Stimulated activated CD8-positive, alpha-beta memory T cell treated with anti-CD3 and anti-CD28 coated beads, Interleukin-15, amount 100 ng/mL, for 1 hour (primary cell): ENCODE measurements at places on chromosomes 16 and 17.

DNA sequence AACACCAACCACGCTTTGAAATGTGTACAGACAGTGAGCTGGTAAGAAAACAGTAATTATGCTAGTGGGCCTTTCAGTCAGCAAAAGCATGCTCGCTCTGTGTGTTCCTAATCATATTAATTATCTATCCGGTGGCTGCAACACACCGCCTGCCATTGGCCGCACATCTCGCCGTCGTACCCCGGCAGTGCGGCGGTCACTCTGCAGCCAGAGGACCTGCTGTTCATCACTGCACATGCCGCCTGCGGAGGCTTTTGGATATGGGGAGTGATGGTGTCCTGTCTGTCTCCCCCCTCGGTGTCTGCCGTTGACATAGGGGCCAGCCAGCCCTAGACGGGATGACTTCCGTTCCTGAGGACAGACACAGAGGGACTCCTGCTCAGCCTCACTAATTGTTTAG, 68.5 kb downstream of the RPA1 start:
- no peak for DNase-seq

DNA sequence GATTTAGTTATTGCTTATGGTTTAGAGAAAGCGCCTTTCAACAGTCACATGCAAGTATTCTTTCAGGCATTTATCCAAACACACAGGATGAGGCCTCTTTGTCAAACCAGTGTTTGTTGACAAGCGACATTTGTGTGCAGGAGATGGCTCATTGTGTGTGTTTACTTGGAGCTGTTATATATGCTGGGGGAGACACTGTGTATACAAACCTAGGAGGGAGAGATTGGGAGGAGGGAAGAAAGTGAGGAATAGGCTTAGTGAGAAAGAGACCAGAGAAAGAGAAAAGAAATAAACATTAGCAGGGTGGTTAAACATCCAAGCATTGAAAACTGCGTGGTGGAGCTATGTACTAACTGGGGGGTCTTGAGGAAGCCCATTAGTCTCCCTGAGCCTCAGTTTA, 437.6 kb downstream of the MAF start:
- no peak for DNase-seq

GRCh38 chr17:65966072-65966695, 225.7 kb downstream of the CEP112 start:
- DNase-seq, result no peak

DNA sequence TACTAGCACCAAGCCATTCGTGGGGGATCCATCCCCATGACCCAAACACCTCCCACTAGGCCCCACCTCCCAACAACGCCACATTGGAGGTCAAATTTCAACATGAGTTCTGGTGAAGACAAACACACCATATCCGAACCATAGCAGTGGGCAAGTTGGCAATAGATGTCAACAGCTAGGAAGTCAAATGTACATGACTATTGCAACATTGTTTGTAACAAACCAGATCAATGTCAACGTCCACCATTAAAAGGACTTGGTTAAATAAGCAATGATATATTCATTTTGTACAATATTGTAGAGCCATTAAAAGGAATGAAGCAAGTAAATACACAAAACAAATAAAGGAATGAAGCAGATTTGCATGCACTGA, 26.5 kb upstream of the CIITA start:
- DNase-seq, result no peak

GRCh38 chr17:33500151-33500550, 207.1 kb upstream of the ASIC2 start:
- DNase-seq, result no peak

GRCh38 chr16:4205971-4206370, 35.9 kb downstream of the SRL start:
- no peak for DNase-seq

- no peak for DNase-seq
Measured at GRCh38 chr17:14557480-14557879, 256.6 kb downstream of the HS3ST3B1 start.

DNA sequence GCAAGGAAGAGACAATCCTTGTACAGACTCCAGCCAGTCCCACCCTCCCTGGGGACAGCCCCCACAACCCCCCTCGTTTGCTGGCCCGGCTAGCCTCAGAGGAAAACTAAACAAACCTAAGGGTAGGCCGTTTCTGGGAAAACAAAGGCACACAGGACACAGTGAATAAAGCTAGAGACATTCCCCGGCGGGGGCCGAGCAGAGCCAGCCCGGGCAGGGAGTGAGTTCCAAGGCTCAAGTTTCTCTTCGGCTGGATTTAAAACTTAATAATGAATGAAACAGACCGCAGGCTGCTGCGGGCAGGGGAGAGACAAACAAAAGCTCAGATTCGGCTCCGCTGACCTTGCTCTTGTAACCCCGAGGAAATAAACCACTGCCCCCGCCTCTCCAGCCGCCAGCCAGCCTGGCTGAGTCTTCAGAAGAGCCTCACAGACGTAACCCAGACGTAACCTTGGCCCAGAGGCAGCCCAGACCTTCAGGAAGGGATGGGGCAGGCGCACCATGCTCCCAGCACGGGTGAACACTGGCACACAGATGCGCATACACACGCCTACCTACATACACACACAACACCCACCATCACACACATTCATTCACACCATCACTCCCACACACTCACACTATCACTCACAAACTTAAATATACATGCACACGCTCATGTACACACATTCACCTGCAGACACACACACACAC, 216.0 kb downstream of the ZNF423 start:
- DNase-seq, result no peak

DNA sequence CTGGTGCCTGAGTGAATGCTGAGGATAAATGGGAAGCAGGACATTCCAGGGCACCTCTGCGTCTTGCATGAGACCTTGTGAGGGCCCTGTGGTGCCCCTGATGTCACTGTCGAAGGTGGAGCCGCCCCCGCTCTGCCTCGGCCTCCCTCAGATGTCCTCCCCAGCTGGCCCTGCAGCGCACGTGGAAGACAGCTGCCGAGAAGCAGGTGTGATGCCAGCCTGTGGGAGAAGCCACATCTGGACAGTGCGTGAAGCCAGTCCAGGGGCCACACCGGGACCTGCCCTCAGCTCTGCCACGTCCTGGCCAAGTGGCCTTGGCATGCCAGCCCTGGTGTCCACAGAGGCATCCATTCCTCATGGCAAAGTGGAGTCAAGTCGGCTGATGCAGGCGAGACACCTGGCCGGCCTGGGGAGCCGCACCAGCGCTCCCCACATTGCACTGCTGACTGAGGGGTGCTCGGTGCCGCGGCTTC, 21.6 kb upstream of the METRNL start:
- DNase-seq, result no peak

DNA sequence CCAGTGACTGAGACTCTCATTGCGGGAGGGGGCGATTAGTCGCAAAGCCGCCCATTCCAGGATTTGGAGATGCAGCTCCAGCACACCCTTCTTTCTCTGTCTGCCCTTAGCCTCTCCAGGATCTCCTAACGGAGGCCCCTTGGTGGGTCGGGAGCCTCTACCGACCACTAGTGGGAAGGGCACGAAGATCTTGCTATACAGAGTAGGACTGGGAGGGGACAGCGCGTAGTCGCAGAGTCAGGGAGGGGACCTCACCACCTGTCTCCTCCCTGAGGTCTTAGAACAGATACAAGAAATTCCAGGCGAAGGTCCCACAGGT, 588 bp upstream of the SMTNL2 start:
- DNase-seq, result no peak

GRCh38 chr17:1693339-1693738, 8.7 kb upstream of the PRPF8 start:
- no peak for DNase-seq

- no peak for DNase-seq
Measured at GRCh38 chr17:6427279-6427781, 7.6 kb downstream of the AIPL1 start.

DNA sequence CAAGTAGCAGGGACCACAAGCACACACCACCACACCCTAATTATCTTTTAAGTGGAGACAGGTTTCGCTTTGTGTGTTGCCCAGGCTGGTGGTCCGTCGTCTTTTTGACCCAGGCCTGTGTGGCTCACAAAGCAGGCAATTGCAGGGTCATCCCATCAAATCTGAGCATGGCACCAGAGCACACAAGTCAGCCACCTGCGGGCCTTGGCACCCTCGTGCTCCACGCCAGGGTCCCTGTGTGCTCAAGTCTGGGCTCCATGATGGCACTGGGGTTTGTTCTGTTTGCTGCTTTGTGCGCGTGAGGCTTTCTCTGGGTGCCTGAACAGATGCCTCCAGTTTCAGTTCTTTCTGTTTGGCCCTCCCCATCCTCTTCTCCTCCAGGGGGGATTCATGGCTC, 2.4 kb upstream of the CAPN15 start:
- no peak for DNase-seq

DNA sequence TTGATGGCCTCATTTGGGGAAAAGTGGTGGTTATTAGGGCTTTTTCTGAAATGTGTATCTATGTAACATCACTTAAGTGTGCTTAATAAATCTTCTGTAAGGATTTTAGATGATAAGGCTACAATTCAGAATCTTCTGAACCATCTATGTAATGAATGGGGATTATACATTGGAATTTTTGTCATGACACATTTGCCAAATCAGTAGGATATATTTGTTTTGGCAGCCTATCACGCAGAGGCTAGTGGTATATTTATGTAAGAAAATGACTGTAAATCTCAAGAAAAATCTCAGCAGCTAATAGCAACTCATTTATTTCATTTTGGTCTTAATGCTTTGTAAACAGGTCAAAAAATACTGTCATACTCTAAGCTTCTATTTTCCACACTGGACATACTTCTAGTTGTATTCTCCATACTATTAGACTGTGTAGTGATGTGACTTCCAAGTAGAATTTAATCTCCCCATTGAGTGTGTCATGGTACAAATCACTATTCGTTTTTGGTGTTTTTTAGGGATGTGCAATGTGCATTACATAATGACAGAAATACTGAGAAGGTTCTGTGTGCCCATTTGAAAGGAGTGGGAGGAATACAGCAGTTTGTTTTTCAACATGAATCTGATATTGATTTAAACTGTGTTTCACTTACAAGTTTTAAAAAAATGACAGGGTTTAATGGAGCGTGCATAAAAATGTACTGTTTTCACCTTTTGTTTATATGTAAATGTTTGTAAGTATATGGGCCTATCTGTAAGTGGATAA, 29.2 kb downstream of the CLUH start:
- DNase-seq, result no peak

GRCh38 chr17:48457080-48457836, 27.2 kb upstream of the SKAP1 start:
- peak; percentile 45 for DNase-seq

DNA sequence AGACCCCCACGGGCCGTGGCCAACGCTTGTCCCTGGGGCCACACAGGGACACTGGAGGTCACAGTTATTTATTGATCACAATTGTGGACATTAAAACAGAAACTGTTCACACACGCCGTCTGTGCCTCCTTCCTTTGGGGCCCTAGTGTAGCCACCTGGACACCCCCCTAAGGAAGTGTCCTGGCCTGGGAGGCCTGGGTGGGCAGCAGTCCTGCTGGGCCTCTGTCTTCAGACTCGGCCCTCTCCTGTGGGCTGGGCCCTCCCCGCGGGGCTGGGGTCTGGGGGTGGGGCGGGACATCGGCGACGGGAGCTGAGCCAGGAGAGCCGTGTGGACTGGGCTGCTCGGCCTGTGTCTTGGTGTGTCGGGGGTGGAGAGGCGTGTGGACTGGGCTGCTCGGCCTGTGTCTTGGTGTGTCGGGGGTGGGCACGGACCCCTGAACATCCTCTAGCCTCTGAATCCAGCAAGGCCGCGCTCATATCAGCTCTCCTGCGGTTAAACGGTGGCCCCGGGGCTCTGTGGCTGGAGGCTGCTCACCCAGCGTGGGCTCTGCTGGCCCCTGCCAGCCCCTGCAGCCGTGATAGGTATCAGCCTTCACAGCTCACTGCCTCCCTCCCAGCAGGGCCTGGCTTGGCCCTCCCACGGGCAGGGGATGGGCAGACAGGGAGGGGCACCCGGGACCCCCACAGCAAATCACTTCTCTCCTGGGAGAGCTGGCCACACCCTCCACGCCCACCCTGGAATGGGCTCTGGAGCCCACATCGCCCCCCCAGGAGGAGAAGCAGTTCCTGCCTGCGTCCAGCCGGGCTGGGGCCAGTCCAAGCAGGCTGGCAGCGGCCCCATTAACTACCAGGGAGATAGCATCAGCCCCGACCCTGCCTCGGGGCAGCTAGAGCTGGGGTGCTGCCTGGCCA, 1.1 kb upstream of the NHLRC4 start:
- no peak for DNase-seq

DNA sequence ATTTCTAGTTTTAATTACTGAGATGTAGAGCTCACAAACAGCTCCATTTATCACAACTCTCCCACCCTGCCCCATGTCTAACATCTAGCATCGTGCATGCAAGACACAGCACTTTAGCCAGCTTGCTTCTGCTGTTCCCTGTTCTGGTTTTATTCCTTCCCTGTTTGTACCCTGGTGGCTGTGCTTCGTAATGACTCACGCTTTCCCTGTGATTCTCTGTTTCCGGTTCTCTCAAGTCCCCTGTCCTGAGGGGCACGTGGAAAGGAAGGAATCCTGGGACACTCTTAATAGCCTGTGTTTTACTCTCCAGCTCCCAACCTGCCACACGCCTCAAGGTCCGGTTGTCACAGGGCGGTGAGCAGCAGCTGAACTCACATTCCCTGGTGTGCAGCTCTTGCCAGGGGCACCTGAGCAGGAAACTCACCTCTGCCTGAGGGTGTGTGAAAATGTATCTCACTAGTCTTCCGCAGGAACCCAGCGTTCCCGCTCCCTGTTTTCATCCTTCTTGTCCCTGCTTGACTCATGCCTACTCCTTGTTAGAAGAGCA, 10.6 kb downstream of the SHISA6 start:
- no peak for DNase-seq

GRCh38 chr16:56475201-56475600, 23.8 kb downstream of the OGFOD1 start:
- no peak for DNase-seq

GRCh38 chr17:30905742-30906100, 317 bp downstream of the TEFM start:
- no peak for DNase-seq

- DNase-seq, result no peak
Measured at GRCh38 chr16:57387598-57388354, 15.5 kb downstream of the CX3CL1 start.

- DNase-seq, result no peak
Measured at GRCh38 chr16:88297178-88297720, 85.5 kb upstream of the ZNF469 start.

GRCh38 chr17:30379903-30380381, 1.2 kb downstream of the CPD start:
- DNase-seq, result no peak
